Gastrocnemius medialis (tissue), 4 donors: ENCODE measurements at places on chromosomes 3 and 15. TPM values are rescaled to one million over a fixed set of nuclear protein-coding genes. Genes with fewer than 3 reads are reported as not detected.

MAP1A gene
- 6.2 TPM for total RNA-seq

PSTPIP1 gene
- total RNA-seq: 0.76 TPM

FSTL1 gene
- total RNA-seq: 77.5 TPM

GOLGA6L7 gene
- not detected for total RNA-seq

DNA sequence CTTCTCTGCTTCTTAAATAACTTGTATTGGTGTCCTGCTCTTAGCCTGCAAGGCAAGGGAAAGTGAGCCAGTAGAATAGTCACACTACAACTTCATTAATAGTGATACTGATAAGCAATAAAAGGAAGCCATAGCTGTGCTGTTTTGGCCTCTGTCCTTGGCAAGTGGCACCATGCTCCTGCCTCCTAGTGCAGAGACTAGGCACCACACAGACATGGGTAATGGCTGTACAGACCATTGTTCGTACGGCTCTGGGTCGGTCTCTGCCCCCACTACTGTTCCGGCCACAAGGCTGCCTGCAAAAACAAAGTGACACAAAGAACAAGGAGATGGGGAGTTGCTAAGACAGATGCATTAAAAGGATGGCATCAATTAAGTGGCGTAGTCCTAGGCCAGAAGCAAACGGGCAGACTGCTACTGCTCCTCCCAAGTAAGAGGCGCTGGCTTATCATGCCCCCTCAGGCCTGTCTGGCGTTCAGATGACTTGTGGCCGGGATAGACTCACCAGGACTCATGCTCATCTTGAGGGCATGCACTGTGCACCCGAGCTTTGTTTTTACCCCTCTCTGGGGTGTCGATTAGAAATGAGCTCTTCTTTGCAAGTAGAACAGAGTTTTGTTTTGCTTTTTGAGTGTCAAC, 75.6 kb downstream of the TRAK1 start:
- H3K4me3 ChIP-seq: no peak overlapping the region
- H3K27ac ChIP-seq: no peak overlapping the region
- DNase-seq: no peak
- peaks cover 67% of the 10 kb centered on the region for H3K4me1 ChIP-seq
- no peaks in the 10 kb centered on the region for H3K36me3 ChIP-seq

DNA sequence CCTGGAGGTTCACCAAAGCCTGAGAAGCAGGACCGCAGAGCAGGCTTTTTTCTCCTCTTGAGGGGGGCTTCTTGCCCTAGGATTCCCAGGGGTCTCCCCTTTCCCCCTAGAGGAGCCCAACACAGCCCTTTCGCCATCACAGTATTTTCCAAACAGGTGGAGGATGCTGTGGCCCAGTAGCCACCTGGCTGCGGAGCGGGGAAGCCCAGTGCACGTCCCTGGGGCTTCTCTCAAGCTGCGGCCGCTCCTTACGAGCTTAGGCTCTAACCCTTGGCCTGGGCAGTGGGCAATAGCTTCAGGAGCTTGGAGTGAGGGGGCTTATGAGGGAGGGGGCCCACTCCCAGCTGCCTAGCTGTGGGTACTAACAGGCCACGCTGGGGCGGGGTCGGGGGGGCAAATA, 11.6 kb upstream of the DLL4 start:
- H3K27me3 ChIP-seq: no peaks in the 10 kb centered on the region
- H3K27ac ChIP-seq: peak overlapping the region; percentile 47
- DNase-seq: no peak
- peak overlapping the region; percentile 25 for H3K4me3 ChIP-seq

DNA sequence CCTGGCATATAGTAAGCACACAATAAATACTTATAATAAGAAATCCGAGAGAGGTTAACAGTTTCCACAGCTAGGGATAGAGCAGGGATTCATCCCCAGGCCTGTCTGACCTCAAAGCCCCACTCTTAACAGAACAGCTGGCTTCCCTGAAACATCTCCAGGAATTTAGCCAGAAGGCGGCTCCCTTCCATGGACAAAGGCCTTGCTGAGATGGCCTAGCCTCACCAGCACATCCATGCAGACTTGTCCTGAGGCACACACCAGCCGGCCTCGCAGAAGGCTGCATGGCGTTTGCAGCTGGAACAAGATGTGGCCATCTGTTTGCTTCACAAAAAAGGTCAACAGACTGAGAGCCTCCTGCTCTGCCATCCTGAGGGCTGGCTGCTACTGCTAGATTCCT, 245.4 kb downstream of the SLCO3A1 start:
- H3K36me3 ChIP-seq: no peaks in the 10 kb centered on the region
- no peak overlapping the region for H3K27ac ChIP-seq
- no peaks in the 10 kb centered on the region for H3K4me1 ChIP-seq
- no peaks in the 10 kb centered on the region for H3K27me3 ChIP-seq

DNA sequence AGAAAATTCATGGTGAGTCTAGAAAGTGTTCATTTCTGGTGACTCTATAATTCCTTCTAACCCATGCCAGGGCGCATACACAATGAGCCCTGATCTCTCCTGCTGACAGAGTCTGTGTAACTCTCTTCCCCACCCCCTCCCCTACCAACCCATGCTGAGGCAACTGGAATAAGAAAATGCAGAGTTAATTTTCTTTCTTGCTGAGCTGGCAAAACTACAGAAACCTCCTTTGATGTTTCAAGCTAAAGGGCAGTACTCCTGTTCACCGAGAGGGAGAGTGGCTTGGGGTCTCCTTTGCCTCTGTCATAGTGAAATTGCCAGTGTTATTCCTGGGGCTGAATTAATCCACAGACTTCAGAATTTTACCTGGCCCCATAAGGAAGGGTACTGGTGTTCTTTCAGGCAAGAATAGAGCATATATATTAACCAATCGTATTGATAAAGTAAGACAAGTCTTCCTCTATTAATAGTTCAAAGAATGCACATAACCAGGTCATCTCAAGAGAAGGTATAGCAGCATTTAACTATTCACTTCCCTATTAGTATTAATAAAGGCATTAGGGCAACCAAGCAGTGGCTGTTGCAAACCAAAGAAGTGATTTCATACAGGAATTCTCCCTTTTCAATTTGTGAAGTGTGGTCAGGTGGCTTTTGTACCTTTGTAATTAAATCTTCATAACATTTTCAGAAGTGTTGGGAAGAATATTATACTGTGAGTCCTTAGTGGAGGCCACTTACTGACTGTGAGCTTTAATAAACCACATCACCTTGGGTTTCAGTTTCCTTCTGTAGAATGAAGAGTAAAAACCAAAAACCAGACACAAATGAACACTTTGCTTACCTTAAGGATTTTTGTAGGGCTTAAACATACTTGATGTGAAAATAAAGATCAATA, 4.1 kb downstream of the GAP43 start:
- peaks cover 4% of the 10 kb centered on the region for H3K4me1 ChIP-seq
- no peaks in the 10 kb centered on the region for H3K36me3 ChIP-seq
- no peak overlapping the region for H3K4me3 ChIP-seq
- peaks cover 11% of the 10 kb centered on the region for H3K27me3 ChIP-seq
- no peak overlapping the region for H3K27ac ChIP-seq
